Lower lobe of right lung (tissue), 2 donors: ENCODE measurements at places on chromosomes 11 and 22. TPM values are rescaled to one million over a fixed set of nuclear protein-coding genes. Genes with fewer than 3 reads are reported as not detected.

- H3K27me3 ChIP-seq, result no peaks in the 10 kb centered on the region
- no peak for DNase-seq
- H3K27ac ChIP-seq, result no peak overlapping the region
- H3K4me3 ChIP-seq, result no peak overlapping the region
- peaks cover 7% of the 10 kb centered on the region for H3K4me1 ChIP-seq
- no peaks in the 10 kb centered on the region for H3K36me3 ChIP-seq
Observed at GRCh38 chr11:87722756-87723565, 452.3 kb downstream of the RAB38 start.

GRCh38 chr11:640021-640706 lies 3.1 kb downstream of the DRD4 start:
- H3K27ac ChIP-seq, result no peak overlapping the region
- H3K4me3 ChIP-seq, result no peak overlapping the region

DNA sequence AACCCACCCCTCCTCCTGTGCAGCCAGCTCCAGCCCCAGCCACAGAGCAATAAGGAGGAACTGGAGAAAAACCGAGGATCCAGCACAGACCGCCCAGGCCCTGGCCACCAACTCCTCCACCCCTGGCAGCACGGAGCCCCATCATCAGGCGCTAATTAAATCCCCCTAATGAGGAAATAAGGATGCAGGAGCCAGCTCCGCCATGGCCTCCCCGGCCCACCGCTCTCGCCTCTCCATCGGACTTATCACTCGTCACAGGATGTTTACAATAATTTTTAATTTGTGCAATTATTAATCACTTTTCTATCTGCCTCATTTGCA lies 42.6 kb downstream of the BUD13 start:
- H3K27me3 ChIP-seq, result peaks cover 14% of the 10 kb centered on the region
- no peak for DNase-seq
- no peaks in the 10 kb centered on the region for H3K36me3 ChIP-seq
- H3K4me1 ChIP-seq, result no peaks in the 10 kb centered on the region
- H3K4me3 ChIP-seq, result no peak overlapping the region

- H3K27me3 ChIP-seq, result no peaks in the 10 kb centered on the region
- DNase-seq, result no peak
- peaks cover 36% of the 10 kb centered on the region for H3K4me1 ChIP-seq
- no peak overlapping the region for H3K4me3 ChIP-seq
Observed at GRCh38 chr11:86519064-86519911, 144.6 kb downstream of the CCDC81 start.

DNA sequence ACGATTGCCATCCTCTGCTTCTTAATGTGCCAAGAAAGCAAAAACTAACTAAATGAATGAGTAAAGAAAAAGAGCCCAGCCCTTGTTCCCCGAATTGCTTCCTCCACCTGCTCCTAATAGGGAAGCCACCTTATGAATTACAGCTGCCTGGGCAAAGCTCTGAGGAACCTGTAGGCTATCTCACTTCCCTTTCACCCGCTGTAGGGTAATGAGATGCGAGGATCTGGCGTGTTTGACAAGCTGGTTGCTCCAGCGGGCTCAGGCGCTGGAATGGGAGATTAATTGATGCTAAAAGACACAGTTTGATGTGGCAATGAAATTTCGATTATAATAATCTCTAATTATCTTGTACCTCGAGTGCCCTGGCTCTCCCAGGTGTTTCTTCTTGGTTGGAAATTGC lies 256.4 kb downstream of the NTM start:
- H3K4me1 ChIP-seq, result no peaks in the 10 kb centered on the region
- no peak overlapping the region for H3K27ac ChIP-seq
- no peaks in the 10 kb centered on the region for H3K36me3 ChIP-seq
- no peaks in the 10 kb centered on the region for H3K27me3 ChIP-seq
- DNase-seq, result no peak

GRCh38 chr11:27215471-27216269 lies 147.3 kb downstream of the CCDC34 start:
- H3K4me1 ChIP-seq, result peaks cover 57% of the 10 kb centered on the region
- H3K27ac ChIP-seq, result no peak overlapping the region
- H3K27me3 ChIP-seq, result peaks cover 6% of the 10 kb centered on the region
- H3K4me3 ChIP-seq, result no peak overlapping the region

GRCh38 chr11:74418509-74418895 lies 20.3 kb upstream of the PGM2L1 start:
- no peak overlapping the region for H3K4me3 ChIP-seq
- no peaks in the 10 kb centered on the region for H3K36me3 ChIP-seq
- H3K27me3 ChIP-seq, result no peaks in the 10 kb centered on the region

GRCh38 chr11:87324817-87325489 lies 287.2 kb downstream of the TMEM135 start:
- no peak overlapping the region for H3K4me3 ChIP-seq
- no peak overlapping the region for H3K27ac ChIP-seq
- no peaks in the 10 kb centered on the region for H3K27me3 ChIP-seq

DNA sequence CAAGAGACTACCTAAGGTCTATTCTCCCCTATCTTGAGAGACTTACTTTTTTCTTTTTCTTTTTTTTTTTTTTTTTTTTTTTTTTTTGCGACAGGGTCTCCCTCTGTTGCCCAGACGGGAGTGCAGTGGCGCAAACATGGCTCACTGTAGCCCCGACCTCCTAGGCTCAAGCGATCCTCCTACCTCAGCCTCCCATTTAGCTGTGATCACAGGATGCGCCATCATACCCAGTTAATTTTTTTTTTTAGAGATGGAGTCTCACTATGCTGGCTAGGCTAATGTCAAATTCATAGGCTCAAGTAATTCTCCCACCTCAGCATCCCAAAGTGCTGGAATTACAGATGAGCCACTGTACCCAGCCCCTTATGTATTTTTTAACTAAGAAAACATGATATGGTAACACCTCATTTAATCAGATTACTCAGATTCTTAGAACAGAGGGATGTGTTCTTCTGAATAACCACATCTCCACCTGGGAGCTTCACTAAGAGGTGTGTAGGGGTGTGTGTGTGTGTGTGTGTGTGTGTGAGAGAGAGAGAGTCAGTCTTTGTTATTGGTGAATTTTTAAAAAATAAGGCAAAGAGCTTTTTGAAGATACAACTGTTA lies 102.9 kb downstream of the USP35 start:
- no peaks in the 10 kb centered on the region for H3K36me3 ChIP-seq
- no peak overlapping the region for H3K4me3 ChIP-seq
- H3K27me3 ChIP-seq, result no peaks in the 10 kb centered on the region
- H3K27ac ChIP-seq, result peak overlapping the region; percentile 75

GRCh38 chr11:77959434-77959833 lies 35.0 kb downstream of the INTS4 start:
- no peaks in the 10 kb centered on the region for H3K27me3 ChIP-seq
- H3K27ac ChIP-seq, result no peak overlapping the region
- H3K36me3 ChIP-seq, result peaks cover 61% of the 10 kb centered on the region
- no peak for DNase-seq
- no peaks in the 10 kb centered on the region for H3K4me1 ChIP-seq

GRCh38 chr11:83158357-83158786 lies 1.4 kb downstream of the PCF11 start:
- peaks cover 40% of the 10 kb centered on the region for H3K4me1 ChIP-seq
- H3K27ac ChIP-seq, result peak overlapping the region; percentile 99
- no peaks in the 10 kb centered on the region for H3K27me3 ChIP-seq
- DNase-seq, result no peak

DSCAML1 gene
- total RNA-seq, result 0.95 TPM
